Activated T-helper 2 cell treated with anti-CD3 and anti-CD28 coated beads, Interferon-gamma antibody, Interleukin-2, Interleukin-4, amounts not matched to agents 10 μg/mL and 5 μg/mL and 100 μg/mL, durations not matched to agents 14 hours and 24 hours and 36 hours (primary cell): ENCODE measurements at places on chromosomes 16 and 17.

- DNase-seq = no peak
Measured at GRCh38 chr17:17801800-17802481, 34.8 kb downstream of the SREBF1 start.

DNA sequence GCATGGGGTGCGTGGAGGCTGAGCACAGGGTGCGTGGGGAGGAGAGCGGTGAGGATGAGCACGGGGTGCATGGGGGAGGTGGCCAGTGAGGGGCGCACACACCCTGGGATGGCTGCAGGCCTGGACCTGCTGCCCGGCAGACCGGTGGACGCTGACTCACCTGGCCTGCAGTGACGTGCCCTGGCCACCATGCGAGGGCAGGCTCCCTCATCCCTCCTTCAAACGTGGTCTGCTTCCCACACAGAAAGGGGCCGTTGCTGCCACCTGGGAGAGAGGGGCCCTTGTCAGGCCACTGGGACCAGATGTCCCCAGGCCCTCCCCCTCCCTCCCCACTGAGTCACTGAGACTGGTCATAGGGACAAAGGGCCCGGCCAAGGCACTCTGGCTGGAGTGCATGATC, 20.1 kb upstream of the APRT start:
- DNase-seq = no peak

GRCh38 chr17:80861892-80862291, 129.7 kb upstream of the CHMP6 start:
- DNase-seq = peak; percentile 46

- DNase-seq = no peak
Measured at GRCh38 chr17:19486351-19487023, 47.2 kb upstream of the SLC47A1 start.

DNA sequence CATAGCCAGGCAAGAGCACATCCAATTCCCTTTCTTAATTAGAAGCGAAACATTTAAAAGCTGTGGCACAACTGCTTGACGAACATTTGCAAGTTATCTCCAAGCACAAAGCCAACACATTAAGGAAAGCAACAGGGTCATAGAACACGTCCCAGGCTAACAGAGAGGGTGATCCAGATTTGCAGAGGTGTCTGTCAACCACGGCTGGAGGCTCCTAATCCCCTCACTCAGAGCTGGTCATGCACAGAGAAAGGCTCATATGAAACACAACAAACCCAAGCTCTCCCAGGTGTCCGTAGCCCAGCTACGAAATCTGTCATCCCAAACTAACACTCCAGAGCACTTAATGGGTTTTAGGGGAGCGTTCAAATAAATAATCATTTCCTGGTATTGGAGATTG, 276.1 kb downstream of the SLC39A11 start:
- no peak for DNase-seq

DNA sequence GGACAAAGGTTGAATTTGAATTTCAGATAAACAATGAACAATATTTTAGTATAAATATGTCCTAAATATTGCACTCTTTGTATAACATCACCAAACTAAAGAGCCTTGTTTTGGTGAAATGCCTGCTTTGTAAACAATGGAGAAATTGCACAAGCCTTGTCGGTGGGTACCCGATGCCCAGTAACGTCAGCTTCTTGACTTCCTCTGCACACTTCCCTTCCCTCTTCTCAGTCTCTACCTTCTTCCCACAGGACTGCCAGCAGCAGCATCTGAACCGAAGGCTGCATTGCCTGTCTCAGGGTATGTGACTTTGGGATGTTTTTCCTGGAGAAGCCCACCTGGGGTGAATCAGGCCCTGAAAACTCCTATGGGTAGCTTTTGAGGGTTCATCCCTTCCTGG, 113.9 kb downstream of the UTP18 start:
- DNase-seq = no peak

DNA sequence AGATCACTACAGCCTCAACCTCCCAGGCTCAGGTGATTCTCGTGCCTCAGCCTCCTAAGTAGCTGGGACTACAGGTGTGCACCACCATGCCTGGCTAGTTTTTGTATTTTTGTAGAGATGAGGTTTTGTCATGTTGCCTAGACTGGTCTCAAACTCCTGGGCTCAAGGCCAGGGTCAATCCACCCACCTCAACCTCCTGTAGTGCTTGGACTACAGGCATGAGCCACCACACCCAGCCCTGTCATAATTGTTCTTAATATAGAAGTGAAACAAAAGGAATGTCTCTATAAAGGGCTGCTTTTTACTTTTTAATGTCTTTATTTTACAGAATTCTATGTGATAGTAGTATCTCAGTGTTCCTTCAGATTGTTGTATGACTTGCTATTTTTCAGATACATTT, 345.2 kb upstream of the TBX2 start:
- DNase-seq = no peak

GRCh38 chr17:68134046-68134637, 98.6 kb downstream of the KPNA2 start:
- DNase-seq = no peak

DNA sequence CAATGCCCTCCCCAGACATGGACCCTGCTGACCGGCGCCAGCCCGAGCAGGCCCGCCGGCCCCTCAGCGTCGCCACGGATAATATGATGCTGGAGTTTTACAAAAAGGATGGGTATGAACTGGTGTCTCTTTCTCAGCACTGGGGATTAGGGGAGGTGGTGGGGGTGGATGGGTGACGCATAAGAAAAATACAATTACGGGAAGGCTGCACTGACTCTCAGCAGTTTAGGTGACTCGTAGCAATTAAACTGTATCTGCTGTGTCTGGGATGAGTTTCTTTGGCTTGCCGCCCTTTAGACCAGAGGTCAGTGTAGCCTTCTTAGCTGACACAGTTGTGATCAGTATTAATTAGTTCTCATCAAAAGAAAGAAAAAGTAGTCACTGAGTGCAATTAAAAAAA, 59.0 kb downstream of the ELAC2 start:
- no peak for DNase-seq

GRCh38 chr17:44077595-44077909, 7.0 kb downstream of the G6PC3 start:
- DNase-seq = no peak

GRCh38 chr17:38460082-38460715, 31.9 kb downstream of the ARHGAP23 start:
- no peak for DNase-seq

DNA sequence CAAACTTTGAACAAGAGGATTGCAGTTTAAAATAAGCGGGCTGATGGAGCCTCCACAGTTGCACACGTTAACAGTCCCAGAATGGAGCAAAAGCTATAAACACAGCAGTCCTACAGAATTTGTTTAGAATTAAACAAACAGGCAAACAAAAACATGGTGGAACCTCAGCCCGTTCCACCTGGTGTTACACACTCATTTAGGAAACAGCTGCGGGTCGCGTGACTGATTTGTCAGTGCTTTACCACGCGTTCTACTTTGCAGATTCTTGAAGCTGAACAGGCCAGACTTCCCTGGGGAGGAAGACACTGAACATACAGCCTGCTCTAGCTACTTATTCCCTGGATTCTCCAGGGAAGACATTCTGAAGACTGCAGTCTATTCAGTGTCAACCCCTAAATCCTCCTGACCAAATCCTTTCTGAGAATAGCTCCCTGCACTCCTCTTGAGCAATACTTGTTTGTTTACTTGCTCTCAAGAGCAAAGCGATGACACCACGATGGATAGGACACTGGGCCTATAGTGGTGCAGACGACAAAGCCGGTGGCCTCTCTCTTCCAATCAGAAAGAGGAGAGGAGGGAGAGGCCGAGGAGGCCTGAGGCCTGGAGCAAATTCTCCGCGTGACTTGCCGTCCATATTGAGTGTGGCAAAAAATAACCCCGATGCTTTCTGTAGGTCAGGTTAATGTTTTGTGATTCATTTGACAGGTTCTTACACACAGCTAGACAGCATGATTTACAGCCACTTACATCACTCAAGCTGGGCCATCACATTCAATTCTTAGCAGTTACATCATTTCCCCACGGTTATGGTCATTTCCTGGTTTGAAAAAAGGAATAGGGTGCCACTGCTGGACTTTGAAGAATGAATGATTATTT, 4.0 kb upstream of the MAP1LC3B start:
- peak; percentile 89 for DNase-seq
